T-helper 2 cell treated with Interferon-gamma antibody and Interleukin-4, amounts not matched to agents 100 ng/mL and 5 ng/mL, for 36 hours (primary cell): ENCODE measurements at places on chromosomes 6 and 20. TPM values are rescaled to one million over a fixed set of nuclear protein-coding genes. Genes with fewer than 3 reads are reported as not detected.

Gene CCN6
- not detected in 2 replicates for total RNA-seq

Gene KIAA1755
- total RNA-seq, result not detected in 2 replicates

Gene TAAR6
- total RNA-seq, result not detected in 2 replicates

Gene SLC17A4
- total RNA-seq, result not detected in 2 replicates

Gene KIF6
- 0.09 and 0.32 TPM in 2 replicates for total RNA-seq

Gene PDYN
- total RNA-seq, result not detected in 2 replicates

Gene MOG
- total RNA-seq, result not detected in 2 replicates

Gene DCDC2
- not detected in 2 replicates for total RNA-seq

Gene TMEM217
- 2.9 and 3.0 TPM in 2 replicates for total RNA-seq

Gene EDN1
- total RNA-seq, result 0.07 TPM in 1 of 2 replicates, not detected in the other

Gene HLA-DQA1
- 20.2 and 21.5 TPM in 2 replicates for total RNA-seq

Gene THBD
- total RNA-seq, result not detected in 2 replicates

Gene PPIL4
- 18.3 and 18.6 TPM in 2 replicates for total RNA-seq

Gene LGSN
- 0.07 TPM in 1 of 2 replicates, not detected in the other for total RNA-seq

Gene REM1
- total RNA-seq, result not detected in 2 replicates

Gene SNAP25
- 0.18 and 0.48 TPM in 2 replicates for total RNA-seq

Gene AMD1
- total RNA-seq, result 101 and 104 TPM in 2 replicates

Gene TRIM15
- 0.25 TPM in 1 of 2 replicates, not detected in the other for total RNA-seq

Gene OR12D3
- total RNA-seq, result not detected in 2 replicates

Gene ARMH2
- total RNA-seq, result 0.61 and 1.4 TPM in 2 replicates

Gene DSP
- total RNA-seq, result 0.02 TPM in 1 of 2 replicates, not detected in the other

Gene NDUFAF5
- 25.6 and 26.8 TPM in 2 replicates for total RNA-seq

Gene POM121L2
- total RNA-seq, result not detected in 2 replicates

Gene SIM1
- 0.07 and 0.16 TPM in 2 replicates for total RNA-seq

Gene TMEM170B
- 0.23 and 0.34 TPM in 2 replicates for total RNA-seq

Gene ARHGAP40
- not detected in 2 replicates for total RNA-seq

Gene WASF1
- 0.20 and 1.5 TPM in 2 replicates for total RNA-seq

Gene PARD6B
- total RNA-seq, result 4.1 and 4.5 TPM in 2 replicates

Gene SRMS
- not detected in 2 replicates for total RNA-seq

Gene NNAT
- not detected in 2 replicates for total RNA-seq
